ENCODE measurements at places on chromosomes 12 and 14.

DNA sequence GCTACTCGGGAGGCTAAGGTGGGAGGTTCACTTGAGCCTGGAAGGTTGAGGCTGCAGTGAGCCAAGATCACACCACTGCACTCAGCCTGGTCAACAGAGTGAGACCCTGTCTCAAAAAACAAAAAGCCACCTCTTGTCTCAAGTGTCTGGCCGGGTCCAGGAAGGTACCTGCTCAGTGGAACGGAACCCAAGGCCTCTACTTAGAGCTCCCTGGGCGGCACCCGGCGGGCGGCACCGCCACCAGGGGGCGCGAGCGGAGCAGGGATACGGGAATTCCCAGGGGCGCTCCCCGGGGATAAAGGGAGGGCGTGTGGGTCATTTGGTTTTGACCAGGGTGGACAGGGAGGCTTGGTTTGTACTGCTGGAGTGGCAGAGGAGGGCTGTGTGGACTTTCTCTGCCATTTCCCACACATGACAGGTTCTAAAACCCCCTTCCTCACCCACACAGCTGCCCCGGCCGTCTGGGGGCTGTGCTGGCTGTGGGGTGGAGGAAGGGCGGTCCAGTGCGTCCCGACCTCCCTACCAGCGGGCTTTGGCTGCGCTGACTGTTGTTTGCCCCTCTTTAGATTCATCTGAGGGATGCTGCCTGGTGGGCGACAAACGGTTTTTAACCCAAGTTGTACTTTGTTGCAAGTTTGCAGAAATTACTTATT, 91.4 kb downstream of the SETD3 start:
- no peak for DNase-seq

DNA sequence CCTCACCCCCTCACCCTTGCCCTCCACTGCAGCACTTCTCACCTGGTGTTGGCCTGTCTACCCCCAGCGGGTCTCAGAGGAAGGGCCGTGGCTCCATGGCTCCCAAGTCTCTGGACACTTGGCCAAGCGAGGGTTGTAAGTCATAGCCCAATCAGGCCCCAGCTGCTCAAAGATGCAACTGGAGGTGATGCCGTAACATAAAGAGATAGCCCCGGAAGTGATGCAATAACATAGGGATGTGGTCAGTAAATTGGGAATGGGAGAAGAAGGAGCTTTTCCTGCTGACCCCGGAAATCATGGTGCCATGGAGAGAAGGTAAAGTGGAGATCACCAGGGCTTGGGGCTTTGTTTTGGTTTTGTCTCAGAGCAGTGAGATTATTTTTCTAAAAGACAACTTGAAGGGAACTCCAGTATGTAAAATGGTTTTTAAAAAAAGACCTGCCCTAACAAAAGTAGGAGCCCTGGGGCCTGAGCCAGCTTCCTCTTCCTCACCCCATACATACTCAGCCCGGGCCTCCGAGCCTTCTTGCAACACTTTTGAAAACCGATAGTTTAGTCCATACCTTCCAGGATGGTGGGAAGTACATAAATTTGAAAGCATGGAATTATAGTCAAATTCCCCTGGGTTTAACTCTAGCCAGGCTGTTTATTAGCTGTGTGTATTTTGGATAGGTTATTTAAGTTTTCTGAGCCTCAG, 212.5 kb downstream of the CRADD start:
- no peak for DNase-seq

DNA sequence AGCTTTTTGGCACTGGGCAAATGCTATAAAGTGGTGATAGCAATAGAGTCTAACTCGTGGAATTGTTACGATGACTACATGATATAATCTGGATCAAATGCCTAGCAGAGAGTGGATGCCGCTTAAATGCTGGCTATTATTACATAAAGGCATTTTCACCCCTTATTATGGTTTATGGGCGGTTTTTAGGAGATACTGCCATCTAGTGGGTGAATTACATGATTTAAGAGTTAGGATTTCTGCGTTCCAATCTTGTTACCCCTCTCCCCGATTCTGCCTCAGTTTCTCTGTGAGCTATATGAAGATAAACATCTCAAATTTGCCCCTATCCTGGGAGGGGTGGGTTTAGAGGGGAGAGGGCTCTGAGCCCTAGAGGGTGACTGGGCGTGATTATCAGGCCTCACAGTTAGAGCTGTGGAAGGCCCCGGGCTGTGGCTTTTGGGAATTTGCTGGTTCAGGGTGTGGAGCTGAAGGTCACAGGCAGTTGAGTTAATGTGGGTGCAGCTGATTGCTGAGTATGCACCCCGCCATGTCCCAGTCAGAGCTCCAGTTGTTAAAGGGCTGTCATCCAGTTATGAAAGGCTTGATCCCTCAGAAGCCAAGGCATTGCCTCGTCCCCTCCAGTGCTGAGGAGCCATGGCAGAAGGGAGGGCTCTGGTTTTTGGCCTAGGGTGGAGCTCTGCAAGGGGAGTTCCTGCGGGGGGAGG, 14.4 kb downstream of the CLSTN3 start:
- no peak for DNase-seq

DNA sequence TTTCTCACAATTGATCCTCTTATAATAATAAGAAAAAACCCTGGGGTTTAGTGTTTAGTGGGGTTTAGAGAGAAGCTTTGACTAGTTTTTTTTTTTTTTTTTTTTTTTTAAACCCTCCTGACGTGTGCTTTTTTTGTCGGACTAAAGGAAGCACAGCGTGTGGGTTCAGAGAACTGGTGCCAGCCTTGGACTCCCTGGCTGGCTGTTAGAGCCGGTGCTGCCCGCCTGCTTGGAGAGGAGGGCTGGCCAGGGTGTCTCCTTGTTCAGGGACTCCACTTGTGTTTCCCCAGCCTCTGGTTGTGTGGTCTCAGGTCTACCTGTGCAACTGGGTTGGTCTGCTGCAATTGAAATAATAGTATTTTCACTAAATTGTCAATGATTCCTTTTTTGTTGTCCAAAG, 54.1 kb upstream of the ASPG start:
- no peak for DNase-seq

Data from cerebellar nuclear complex (tissue), 1 donor.